Naive thymus-derived CD4-positive, alpha-beta T cell (primary cell): ENCODE measurements at places on chromosomes 2 and 18.

DNA sequence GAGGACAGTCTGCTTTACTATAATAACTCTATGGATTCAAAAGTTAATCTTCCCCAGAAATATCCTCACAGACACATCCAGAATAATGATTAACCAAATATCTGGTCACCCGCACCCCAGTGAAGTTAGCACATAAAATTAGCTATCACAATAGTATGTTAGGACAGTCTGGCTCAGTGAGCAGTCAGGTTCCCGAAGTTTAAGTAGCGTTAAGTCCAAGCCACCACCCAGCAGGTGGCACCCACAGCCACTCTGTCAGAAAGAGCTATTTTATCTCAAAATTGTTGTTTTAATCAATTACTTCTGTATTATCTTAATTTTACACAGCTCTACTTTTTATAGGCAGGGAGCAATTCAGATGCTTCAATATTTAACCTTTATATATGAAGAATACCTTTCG lies 537.5 kb downstream of the MBD2 start:
- no peak for DNase-seq

DNA sequence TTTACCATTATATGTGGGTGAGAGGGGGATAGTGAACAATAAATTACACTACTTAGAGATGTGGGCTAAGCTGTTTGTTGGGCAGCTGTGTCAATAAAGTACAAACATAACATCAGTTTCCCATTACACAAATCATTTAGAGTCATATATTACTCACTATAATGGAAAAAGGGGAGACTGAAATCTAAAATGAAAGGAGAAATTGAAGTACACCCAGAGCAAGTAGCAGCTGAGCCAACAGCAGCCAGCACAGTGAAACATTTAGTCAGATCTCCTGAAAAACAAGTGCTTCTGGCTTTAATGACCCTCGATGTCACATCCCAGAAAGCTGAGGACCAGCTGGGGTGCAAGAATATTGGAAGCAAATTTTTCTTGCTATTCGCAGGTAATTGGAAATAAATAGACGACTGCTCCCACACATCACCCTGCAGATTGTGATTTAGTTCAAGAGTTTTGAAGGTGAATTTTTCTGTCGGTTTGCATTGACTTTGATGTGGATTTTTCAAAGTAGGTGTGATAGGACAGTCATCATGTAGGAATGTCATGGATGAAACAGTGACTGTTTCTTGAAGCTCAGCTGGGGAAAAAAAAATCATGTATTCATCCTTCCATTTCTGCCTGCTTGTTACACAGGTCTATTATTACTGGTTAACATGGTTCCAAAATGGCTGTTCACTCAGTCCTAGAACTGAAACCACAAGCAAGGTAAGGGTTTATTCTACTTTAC lies 1607.3 kb upstream of the CELF4 start:
- DNase-seq: no peak

DNA sequence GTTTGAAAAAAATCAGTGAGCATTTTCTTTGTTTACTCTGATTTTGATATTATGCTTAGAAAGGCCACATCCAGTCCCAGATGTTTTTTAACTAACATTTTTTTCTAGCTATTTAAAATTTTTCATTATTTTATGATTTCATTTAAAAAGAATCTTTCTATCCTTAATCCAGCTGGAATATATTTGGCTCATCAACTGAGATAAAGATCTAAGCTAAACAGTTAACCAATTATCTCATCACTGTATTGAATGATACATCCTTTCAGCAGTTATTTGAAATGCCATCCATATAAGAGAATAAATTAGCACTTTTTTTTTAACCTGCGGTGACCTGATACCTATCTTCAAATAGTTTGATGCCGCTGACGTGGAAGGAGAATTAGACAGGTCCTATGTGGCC lies 245.5 kb upstream of the COPS8 start:
- DNase-seq: no peak

- DNase-seq: no peak
Observed at GRCh38 chr2:76599732-76600368, 889.1 kb upstream of the GCFC2 start.

DNA sequence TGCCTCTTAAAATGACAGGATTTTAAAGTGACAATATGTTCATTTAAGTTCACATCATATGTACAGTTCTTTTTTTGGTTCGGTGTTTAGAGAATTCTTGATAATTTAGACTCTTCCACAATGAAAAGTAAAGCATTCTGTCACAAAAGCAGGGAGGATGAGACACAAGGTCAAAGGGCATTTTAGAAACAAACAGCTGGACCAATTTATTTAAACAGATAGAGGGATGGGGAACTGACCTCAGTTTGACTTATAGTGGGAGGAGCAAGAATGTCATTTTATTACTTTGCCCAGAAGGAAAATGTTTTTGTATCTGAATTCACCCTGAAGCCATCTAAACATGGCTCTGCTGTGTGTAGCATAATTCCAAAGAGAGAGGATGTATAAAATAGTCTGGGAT lies 128.5 kb downstream of the MEIS1 start:
- DNase-seq: no peak

- no peak for DNase-seq
Observed at GRCh38 chr2:27152102-27152795, 3.4 kb downstream of the TCF23 start.

GRCh38 chr18:74947875-74948274 lies 261.1 kb downstream of the PTGR3 start:
- no peak for DNase-seq

DNA sequence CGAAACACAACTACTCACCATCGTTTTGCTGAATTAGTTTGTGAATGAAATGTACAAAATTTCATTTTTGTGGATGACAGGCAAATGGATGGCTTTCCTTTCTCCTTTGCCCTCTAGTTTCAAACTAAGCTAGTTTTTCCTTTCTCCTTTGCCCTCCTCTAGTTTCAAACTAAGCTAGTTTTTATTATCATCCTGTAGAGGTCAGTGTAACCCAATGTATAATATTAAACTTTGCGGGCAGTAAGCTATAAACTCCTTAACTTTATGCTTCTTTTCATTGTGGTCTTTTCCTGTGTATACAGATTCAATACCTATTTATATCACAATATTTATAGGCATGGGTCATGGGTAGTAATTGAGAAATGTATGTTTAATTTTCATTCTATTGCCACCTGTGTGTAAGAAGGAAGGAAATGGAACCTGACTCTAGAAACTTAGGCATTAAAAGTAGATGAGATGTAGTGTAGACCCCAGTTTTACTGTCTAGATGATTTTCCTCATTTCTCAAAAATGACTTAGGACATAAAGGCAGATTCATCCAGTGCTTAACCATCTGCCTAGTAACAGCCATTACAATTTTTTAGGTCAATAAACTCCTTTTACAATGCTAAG lies 58.1 kb downstream of the MAP3K19 start:
- no peak for DNase-seq

GRCh38 chr2:96514521-96514920 lies 9.4 kb upstream of the NEURL3 start:
- no peak for DNase-seq

DNA sequence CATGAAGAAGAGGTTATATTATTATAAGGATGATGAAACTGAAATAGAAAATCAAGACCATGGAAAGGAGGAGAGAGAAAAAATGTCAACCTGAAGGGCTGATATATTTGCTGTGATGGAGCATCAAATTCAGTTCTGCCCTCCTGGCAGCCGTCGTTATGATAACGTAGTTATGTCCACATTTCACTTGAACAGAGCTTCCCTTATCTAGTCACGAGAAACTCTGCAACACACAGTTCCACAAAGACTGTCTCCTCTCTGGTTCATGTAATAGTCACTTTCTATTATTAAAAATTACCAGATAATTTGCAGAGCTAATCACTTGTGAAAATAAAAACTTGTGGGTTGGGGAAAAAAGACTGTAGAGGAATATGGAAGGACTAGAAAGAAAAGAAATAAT lies 19.5 kb upstream of the RBMS1 start:
- no peak for DNase-seq

DNA sequence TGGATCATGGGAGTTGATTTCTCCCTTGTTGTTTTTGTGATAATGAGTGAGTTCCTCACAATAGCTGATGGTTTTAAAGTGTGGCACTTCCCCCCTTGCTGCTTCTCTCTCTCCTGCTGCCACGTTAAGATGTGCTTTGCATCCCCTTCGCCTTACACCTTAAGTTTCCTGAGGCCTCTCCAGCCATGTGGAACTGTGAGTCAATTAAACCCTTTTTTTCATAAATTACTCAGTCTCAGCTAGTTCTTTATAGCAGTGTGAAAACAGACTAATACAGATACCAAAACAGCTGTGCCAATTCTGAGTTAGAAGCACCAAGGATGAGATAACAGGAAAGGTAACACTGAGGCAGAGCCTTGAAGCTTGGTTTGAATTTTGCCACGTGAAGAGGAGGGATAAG lies 44.7 kb downstream of the ITSN2 start:
- no peak for DNase-seq

- DNase-seq: no peak
Observed at GRCh38 chr2:222532315-222532714, 108.0 kb downstream of the SGPP2 start.

GRCh38 chr2:79713131-79713785 lies 200.4 kb downstream of the CTNNA2 start:
- no peak for DNase-seq

DNA sequence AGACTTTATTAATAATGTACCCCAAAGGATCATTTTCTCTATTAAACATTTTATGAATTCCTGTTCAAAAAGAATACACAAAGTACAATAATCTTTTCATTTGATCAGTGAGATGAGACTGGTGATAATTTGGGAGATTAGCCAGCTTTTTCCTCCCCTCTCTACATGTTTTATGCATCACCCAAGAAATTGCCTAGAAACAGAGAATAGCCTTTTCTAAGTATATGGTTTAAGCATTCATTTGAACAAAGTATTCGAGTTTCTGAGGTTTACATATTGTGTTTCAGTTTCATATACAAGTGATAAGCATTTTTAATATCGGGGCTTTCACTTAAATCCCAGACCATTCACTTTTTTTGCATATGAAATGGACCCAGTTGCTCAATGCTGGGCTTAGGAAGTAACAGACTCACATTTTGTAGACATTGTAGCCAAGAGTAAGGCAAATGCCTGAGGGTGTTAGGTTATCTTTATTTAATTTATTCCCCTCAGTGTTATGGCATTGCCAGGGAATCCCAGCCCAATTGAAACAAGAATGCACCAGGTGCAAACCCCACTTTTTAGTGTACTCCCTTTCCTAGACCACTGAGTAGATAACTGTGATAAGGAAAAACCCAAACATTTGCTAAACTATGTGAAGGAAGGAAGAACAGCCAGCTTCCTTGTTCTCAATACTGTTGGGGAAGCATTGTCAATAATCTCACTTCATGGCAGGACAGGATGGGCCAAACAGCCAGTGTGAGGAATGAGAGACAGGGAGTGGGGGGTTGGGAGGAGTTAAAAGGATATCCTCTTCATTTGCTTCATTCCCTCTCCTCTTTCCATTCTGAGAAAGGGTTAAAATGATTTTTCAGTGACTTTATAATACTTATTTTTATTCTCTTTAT lies 3.5 kb downstream of the CPO start:
- no peak for DNase-seq

- no peak for DNase-seq
Observed at GRCh38 chr2:9440058-9440727, 16.7 kb downstream of the CPSF3 start.

DNA sequence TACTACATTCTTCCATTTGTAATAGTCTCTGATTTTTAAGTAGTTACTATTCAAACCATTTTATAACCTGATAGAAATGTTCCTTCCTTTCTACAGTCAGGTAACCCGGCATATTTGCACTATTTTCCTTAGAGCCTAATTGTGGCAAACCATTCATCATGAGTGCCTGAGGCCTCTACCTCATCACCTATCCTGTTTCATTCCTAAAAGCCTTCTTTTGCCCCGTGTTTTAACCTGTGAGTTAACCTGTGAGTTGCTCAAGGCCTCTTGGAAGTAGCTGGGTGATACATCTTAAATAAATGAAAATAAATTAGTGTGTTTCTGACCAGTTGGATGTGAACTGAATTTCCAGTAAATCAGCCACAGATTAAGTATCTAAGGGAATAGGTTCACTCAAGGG lies 6.5 kb upstream of the KLHL29 start:
- no peak for DNase-seq

- no peak for DNase-seq
Observed at GRCh38 chr18:7177116-7177744, 53.7 kb upstream of the LRRC30 start.

GRCh38 chr18:39425172-39425850 lies 1859.7 kb upstream of the CELF4 start:
- DNase-seq: no peak

DNA sequence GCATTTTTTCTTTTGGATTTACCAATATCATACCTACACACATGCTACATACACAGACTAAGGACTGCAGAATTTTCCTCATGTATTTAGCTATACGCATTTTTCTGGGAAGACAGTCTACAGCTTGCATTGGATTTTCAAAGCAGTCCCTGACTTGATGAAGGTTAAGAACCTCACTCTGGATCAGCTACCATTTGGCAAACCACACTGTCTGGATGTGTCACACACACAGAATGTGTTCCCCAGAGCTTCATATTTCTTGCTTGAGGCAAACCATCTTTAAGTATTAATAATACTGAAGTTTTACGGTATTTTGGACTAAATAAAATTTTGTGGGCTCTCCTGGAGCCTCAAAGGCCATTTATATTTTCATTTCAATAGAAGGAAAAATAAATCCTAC lies 102.3 kb downstream of the TCF4 start:
- no peak for DNase-seq

DNA sequence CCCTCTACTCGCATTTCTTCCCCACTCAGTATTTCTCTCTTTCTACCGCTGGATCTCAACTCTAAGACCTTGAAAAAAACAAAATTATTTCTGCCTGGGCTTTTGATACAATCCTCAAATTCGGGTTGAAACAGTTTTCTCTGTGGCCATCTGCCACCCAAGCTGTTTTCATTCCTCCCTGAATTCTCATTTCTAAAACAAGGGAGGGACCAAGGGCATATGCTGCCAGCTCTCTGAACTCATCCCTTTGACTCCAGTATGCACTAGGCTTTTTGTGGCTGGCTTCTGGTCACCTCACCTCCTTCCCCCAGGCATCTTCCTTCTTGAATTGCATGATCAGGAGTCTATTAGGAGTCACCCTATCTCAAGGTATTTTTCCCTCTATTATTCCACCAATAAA lies 49.5 kb downstream of the CCDC148 start:
- DNase-seq: no peak

- DNase-seq: no peak
Observed at GRCh38 chr18:77009675-77010074, 122.9 kb downstream of the MBP start.

DNA sequence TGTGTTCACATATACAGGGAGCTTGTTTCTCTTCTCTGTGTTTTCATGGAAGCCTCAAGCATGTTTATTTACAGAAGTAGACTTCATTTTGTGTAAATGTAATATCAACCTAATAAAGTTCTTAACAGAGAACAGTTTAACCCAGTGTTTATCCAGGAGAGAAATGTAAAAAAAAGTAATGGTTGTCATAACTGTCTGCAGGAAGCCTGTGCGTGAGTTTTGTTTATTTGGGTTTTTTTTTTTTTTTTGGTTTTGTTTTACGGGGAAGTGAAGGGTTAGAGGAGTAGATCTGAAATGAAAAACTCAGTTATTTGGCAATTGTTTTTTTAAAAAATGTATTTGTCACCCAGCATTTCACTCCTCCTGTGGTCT lies 124.7 kb downstream of the RAPGEF4 start:
- no peak for DNase-seq
